ENCODE measurements at places on chromosomes 1 and 21. TPM values are rescaled to one million over a fixed set of nuclear protein-coding genes. Genes with fewer than 3 reads are reported as not detected.

The MAN1A2 gene
- 8.5 TPM for polyA plus RNA-seq

The CD5L gene
- polyA plus RNA-seq, result not detected

The LCE1B gene
- polyA plus RNA-seq, result not detected

The KCNJ10 gene
- polyA plus RNA-seq, result 0.09 TPM

The LAMTOR2 gene
- polyA plus RNA-seq, result 171 TPM

The SMIM1 gene
- polyA plus RNA-seq, result 1.3 TPM

The S100A4 gene
- polyA plus RNA-seq, result 2,584 TPM

The NGF gene
- 1.6 TPM for polyA plus RNA-seq

The FAM151A gene
- not detected for polyA plus RNA-seq

The S100A1 gene
- polyA plus RNA-seq, result 0.67 TPM

The CYB5RL gene
- 4.0 TPM for polyA plus RNA-seq

DNA sequence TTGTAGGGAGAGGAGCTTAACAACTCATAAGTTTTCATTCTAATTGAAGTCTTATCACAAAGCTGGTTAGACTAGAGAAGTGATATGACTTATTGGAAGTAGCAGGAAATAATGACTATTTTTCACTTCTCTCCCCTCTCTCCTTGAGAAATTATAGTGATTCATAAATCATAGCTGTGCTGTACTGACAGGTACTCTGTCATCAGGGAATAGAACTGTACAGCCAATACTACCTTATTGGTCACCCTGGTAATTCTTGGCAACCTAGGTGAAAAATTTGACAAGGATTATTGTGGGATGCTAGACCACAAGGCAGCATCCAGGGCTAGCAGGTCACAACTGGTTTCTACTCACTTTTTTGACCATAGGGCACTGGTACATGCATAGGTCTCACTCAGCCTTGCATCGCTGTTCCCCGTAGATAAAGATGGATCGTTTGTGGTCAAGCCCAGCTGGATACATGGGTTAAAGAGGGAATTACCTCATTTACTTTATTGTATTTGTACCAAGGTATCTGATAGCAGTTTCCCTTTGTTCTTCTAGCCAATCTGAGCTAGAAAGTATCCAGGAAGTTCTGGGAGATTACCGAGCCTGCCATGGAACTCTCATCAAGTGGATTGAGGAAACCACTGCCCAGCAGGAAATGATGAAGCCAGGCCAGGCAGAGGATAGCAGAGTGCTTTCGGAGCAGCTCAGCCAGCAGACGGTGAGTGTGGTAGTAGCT is 113.6 kb downstream of the MACF1 start:
- DNase-seq, result no peak

DNA sequence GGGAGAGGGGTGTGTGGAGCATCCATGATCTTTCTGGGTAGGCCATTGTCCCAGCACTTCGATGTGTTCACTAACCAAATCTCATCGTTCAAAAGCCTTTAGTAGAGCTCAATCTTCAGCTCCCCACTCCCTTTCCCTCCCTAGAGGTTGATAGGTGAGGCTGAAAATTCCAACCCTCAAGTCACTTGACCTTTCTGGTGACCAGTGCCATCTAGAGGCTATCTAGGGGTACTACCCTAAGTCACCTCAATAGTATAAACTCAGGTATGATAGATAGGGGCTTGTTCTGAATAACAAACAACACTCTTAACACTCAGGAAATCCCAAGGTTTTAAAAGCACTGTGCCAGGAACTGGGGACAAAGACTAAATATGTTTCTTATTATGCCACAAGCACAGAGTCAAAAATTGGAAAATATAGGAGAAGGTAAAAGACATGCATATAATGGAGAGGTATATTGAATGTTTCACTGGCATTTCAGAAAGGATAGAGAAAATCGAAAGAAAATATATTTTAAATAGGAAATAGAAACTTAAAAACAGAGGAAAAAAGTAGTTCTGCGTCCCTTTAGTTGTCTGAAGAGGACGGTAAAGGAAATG is 42.9 kb upstream of the CD53 start:
- peak; percentile 42 for DNase-seq

GRCh38 chr1:45551684-45552083 is 1.1 kb downstream of the AKR1A1 start:
- no peak for DNase-seq

- no peak for DNase-seq
Observed at GRCh38 chr1:118039170-118039569, 109.6 kb downstream of the WDR3 start.

DNA sequence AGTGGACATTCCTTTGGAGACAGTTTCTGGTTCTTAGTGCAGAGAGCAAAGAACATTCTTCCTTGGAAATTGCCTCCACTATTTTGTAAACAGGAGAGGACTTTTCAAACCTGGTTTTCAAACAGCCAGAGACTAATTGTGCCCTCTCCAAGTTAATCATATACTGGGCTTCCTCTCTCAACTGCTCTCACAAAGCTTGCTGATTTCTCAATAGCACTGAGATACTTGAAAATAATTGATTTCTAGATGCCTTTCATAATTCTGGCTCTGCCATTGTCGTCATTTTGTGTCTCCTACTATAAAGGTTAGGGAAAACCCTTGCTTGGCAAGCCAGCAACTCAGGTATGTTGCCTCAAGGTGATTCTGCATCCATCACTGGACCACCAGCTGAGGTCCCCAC is 56.0 kb downstream of the KCNJ15 start:
- DNase-seq, result no peak

DNA sequence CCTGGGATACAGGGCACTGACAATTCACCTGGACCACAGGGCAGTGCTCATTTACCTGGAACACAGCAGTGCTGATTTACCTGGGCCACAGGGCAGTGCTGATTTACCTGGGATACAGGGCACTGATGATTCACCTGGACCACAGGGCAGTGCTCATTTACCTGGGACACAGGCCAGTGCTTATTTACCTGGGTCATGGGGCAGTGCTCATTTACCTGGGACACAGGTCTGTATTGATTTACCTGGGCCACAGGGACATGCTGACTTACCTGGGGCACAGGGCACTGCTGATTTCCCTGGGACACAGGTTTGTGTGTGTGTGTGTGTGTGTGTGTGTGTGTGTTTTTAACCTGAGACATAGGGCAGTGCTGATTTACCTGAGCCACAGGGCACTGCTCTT is 261.7 kb downstream of the MATN1 start:
- DNase-seq, result no peak

- DNase-seq, result no peak
Observed at GRCh38 chr21:40936178-40936577, 89.2 kb upstream of the DSCAM start.

DNA sequence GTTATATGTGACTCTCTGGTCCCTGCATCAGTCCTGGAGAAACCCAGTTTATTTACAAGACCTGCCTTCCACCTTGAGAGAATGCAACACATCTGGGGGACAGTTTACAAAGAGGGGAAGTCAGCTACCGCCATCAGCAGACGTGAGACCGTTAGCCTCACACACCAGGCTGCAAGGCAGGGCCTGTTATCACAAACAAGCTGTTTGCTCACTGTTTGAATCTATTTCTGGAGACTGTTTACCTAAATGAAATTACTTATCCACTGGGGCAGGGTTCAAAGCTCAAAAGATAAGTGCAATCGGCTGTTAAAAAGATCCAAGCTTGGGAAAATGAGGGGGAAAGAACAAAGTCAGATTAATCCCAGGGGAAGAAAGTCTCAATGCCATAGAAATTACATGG is 134.4 kb downstream of the ZNF281 start:
- DNase-seq, result no peak

DNA sequence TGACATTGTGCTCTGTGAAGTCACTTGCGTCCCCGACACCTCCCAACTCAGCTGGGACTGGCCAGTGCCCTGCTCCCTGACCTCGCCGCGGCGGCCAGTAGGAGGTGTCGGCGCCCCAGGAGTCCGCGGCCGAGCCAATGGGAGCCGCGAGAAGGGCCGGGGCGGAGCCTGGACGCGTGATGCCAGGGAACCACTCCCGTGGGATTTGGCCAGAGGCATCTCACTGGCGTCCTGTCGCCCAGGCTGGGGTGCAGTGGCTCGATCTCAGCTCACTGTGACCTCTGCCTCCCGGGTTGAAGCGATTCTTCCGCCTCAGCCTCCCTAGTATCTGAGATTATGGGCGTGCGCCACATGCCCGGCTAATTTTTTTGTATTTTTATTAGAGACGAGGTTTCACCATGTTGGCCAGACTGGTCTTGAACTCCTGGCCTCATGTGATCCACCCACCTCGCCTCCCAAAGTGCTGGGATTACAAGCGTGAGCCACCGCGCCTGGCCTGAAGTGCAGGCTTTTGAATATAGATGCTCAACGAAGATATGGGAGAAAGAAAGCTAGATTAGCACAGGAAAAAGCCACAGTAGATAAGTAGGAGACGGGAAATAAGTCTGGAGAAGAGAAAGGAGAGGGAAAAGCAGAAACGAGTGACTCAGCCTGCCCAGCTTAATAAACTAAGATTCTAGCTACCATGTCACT is 38.0 kb downstream of the ZBTB8OS start:
- peak; percentile 83 for DNase-seq

DNA sequence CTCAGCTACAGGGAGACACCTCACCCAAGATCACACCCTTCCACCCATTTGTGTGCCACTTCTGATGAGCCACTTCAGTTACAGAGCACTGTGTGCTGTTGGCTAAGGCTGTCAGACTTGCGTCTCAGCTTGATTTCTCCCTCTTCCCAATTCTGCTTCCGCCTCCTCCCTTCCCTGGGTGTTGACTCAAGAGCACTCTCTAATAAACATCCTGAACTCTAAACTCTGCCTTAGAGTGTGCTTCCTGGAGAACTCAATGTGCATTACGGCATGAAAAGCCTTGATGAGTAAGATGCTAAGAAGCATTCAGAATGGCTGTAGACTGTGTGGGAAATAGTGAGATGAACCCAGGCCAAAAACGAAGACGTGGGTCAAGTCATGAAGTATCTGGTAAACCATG is 54.9 kb upstream of the S1PR1 start:
- no peak for DNase-seq

DNA sequence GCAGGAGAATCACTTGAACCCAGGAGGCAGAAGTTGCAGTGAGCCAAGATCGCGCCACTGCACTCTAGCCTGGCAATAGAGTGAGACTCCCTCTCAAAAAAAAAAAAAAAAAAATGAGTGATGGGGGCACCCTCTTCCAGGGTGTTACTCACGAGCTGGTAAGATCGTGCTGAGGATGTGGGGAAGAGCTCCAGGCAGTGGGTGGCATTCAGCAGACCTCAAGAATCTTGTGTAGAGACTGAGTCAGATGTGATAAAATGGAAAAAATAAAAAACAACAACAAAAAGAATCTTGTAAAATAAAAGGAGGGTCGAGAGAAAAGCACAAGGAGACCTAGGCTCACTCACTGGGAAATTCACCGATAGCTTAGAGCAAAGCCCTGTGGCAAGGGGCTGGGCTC is 38.5 kb downstream of the EPHA2 start:
- no peak for DNase-seq

DNA sequence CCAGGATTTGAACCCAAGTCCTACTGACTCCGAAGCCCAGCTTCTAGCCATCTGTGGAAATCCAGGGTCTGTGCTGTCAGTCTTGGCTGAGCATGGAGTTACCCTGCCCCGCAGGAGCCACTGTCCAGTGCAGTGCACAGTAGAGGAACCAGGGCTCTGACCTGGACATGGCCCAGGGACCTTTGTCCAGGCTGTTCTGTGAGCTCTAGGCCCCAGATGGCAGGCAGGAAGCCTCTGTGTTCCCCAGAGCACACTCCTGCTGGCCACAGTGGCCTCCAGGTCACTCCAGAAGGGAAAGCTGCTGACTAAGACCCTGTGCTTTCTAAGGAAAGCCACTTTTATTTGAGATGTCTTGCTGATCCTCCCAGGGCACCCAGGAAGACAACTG is 13.8 kb downstream of the S100A7A start:
- no peak for DNase-seq

DNA sequence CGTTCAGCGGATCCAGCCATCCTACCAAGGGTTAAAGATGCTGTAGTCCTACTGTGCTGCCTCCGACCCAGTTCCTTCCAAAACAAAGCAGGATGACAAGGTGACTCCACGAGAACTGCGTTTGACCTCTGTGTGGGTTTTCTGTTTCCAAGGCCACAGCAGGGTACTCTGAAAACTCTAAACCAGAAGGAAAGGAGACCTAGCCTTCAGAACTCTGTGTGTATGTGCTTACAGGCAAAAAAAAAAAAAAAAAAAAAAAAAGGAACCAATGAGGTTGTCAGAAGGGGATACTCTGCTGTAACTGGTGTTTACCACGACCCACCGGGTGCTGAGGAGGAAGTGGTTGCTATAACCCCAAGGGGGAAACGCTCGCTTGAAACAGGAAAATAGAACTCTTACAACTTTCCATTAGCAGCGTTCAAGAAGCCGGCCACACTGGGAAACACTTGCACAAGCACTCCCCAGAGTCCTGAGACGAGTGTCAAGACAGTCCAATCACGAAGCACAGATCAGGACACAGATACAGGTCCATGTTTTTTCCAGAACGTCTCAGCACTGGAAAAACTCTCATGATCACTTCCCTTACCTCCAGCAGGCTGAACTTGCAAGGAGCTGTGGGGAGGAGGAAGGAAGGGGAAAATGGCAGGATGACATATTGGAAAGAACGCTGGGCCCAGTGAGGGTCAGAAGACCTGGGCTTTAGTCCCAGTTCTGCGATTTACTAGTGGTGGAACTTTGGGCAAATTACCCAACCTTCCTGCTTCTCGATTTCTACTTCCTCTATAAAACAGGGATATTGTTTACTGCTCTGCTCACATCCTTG is 64.0 kb downstream of the ITPKB start:
- DNase-seq, result no peak

- no peak for DNase-seq
Observed at GRCh38 chr1:33000427-33001026, 35.9 kb upstream of the RNF19B start.

DNA sequence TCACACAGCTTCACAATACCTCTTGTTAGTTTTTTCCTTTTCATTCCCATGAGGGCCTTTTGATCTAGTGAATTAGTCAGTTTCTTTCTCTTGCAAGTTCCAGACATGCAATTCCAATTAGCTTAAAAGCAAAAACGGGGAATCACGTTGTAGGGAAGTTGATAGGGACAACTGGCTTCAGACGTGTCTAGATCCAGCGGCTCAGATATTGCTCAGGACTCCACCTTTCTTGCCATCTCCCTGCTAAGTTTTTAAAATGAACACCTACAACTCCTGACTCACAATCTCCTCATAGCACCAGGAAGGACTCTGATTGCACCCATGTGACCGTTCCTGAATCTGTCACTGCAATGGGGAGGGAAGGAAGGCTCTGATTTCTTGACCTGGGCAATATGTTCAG is 63.8 kb upstream of the ARHGAP29 start:
- no peak for DNase-seq

GRCh38 chr1:156693848-156694689 is 11.3 kb downstream of the CRABP2 start:
- no peak for DNase-seq

DNA sequence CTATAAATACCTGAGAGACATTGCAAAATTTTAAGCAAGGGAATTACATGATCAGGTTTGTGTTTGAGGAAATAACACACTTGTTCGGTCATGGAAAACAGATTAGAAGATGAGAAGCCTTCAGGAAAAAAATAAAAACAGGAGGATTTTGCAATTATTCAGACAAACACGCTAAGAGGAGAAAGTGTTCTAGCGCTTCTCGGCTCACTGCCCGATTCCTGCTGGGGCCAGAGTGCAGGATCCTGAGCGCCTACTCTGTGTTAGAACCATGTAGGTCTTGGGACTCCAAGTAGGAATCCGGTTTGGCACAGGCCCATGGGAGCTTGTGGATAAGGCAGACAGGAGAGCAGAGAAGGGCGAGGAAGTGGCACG is 8.1 kb upstream of the PRELP start:
- no peak for DNase-seq

- DNase-seq, result no peak
Observed at GRCh38 chr1:55860326-55860725, 645.2 kb upstream of the USP24 start.

GRCh38 chr1:171017426-171017825 is 73.3 kb upstream of the FMO3 start:
- no peak for DNase-seq
